ENCODE measurements at places on chromosomes 7 and 10. TPM values are rescaled to one million over a fixed set of nuclear protein-coding genes. Genes with fewer than 3 reads are reported as not detected.

The SPDYE5 gene
- total RNA-seq = 0.26 TPM

The ADIRF gene
- total RNA-seq = not detected

The GRM8 gene
- not detected for total RNA-seq

The PARP12 gene
- total RNA-seq = 105 TPM

The SDK1 gene
- total RNA-seq = 0.11 TPM

The AGR3 gene
- total RNA-seq = not detected

The ADRB1 gene
- total RNA-seq = not detected

The IDE gene
- 29.0 TPM for total RNA-seq

The MET gene
- total RNA-seq = not detected

The SPDYE16 gene
- total RNA-seq = 0.69 TPM

The FLNC gene
- total RNA-seq = not detected

DNA sequence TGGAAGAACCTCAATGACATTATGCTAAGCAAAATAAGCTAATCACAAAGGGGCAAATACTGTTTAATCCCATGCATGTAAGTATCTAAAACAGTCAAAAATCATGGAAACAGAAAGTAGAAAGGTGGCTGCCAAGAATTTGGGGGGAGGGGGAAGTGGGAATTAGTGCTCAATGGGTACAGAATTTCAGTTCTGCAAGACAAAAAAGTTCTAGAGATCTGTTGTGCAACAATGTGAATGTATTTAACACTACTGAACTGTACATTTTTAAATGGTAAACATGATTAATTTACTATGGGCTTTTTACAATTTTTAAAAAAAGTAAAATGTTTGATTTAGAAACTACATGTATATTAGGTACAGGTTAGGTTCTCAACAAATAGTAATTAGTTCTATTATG, 11.9 kb downstream of the EZH2 start:
- peaks cover 8% of the 10 kb centered on the region for H3K36me3 ChIP-seq
- DNase-seq = no peak
- no peaks in the 10 kb centered on the region for H3K27me3 ChIP-seq
- H3K27ac ChIP-seq = no peak overlapping the region
- H3K4me3 ChIP-seq = no peak overlapping the region

- H3K4me1 ChIP-seq = no peaks in the 10 kb centered on the region
- no peak for DNase-seq
- H3K36me3 ChIP-seq = no peaks in the 10 kb centered on the region
- no peak overlapping the region for H3K27ac ChIP-seq
- H3K4me3 ChIP-seq = no peak overlapping the region
Observed at GRCh38 chr10:101103430-101103829, 27.7 kb upstream of the TLX1 start.

GRCh38 chr7:139370301-139370942, 10.7 kb downstream of the LUC7L2 start:
- peaks cover 83% of the 10 kb centered on the region for H3K4me1 ChIP-seq
- no peaks in the 10 kb centered on the region for H3K27me3 ChIP-seq
- peak overlapping the region; percentile 7 for H3K27ac ChIP-seq
- H3K36me3 ChIP-seq = peaks cover 5% of the 10 kb centered on the region

DNA sequence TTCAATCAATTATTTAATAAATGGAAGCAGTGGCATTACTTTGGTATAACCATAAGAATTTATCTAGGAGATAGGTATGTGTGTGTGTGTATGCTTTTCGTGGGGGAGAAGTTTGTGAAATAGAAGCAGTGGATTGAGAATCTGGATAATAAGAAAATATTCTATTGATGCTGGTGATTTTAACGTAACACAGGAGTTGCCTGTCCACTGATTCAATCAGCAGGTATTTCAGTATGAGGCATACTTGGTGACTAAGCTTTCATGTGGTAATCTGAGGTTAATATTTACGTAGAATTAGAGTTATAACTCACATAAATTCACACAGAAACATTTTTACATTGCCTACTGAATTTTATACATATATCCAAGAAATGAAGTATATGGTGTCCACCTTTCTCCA, 568.0 kb downstream of the ZWINT start:
- peaks cover 3% of the 10 kb centered on the region for H3K36me3 ChIP-seq
- no peaks in the 10 kb centered on the region for H3K4me1 ChIP-seq
- no peak overlapping the region for H3K27ac ChIP-seq
- H3K4me3 ChIP-seq = no peak overlapping the region
- no peak for DNase-seq

DNA sequence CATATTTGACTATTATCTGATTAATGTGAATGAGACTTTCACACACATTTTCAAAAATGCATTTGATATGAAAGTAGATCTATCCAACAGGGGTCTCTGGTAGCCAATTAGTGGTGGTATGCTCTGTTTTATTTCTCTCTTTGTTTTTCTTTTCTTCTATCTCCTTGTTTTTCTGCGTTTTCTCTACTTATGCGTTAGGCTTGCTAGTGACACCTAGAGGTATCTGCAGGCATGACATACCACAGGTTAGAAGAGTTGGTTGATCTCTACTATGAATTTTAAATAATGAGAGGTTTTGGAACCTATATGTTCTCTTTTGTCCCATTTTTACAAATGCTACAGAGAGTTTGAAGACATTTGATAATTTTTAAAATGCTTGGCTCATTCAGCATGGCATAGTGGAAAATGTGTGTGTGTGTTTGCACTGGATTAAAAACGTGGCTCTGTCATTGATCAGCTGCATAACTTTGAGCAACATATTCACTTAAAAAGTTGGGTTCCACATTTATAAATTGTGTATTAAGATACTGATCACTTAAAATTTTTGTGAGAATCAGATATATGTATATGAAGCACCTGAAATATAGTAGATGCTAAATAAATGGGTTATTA, 28.1 kb upstream of the PLXDC2 start:
- no peak overlapping the region for H3K27ac ChIP-seq
- peaks cover 1% of the 10 kb centered on the region for H3K27me3 ChIP-seq
- no peak overlapping the region for H3K4me3 ChIP-seq

GRCh38 chr7:22611758-22612079, 111.7 kb upstream of the STEAP1B start:
- H3K27ac ChIP-seq = no peak overlapping the region
- no peaks in the 10 kb centered on the region for H3K4me1 ChIP-seq
- DNase-seq = no peak
- H3K36me3 ChIP-seq = peaks cover 10% of the 10 kb centered on the region
- H3K27me3 ChIP-seq = peaks cover 24% of the 10 kb centered on the region

- H3K36me3 ChIP-seq = peaks cover 61% of the 10 kb centered on the region
- peaks cover 1% of the 10 kb centered on the region for H3K4me1 ChIP-seq
- H3K4me3 ChIP-seq = no peak overlapping the region
- H3K27ac ChIP-seq = no peak overlapping the region
Observed at GRCh38 chr10:103166523-103166922, 26.5 kb downstream of the NT5C2 start.

DNA sequence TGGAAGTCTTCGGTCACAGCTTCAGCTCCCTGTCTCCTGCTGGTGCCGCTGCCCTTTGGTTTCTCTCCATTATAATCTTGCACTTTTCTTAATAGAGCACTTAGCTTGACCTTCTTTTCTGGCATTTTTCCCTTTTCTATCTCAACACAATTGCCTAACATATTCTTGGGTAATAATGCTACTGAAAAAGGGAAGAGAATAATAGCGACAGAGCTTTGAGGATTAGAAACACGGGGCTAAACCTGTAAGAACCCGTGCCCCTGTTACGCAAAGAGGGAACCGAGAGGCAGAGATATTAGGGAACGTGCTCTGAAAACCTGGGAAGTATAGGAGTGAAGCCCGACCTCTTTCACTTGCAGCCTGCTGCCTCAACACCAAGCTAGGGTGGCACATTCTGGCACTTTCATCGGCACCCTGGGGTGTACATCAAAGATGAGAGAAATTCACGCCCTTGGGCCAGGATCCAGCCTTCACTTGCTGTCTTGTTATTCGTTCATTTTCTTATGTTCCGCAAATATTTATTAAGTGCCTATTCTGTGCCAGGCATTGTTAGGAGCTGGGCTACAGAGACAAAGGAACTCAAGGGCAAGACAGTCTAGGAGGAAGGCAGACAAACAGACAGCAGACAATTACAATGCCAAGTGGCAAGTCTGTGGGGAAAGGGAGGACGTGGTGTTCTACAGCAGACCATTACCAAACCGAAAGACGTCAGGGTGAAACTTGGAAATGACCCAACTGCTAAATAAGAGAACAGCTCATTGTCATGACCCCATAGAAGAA, 33.0 kb upstream of the GALNTL5 start:
- H3K36me3 ChIP-seq = no peaks in the 10 kb centered on the region
- peaks cover 10% of the 10 kb centered on the region for H3K27me3 ChIP-seq
- no peaks in the 10 kb centered on the region for H3K4me1 ChIP-seq
- no peak overlapping the region for H3K27ac ChIP-seq
- H3K4me3 ChIP-seq = no peak overlapping the region

GRCh38 chr7:79199266-79199665, 254.2 kb downstream of the MAGI2 start:
- no peaks in the 10 kb centered on the region for H3K27me3 ChIP-seq
- no peak overlapping the region for H3K27ac ChIP-seq
- no peak overlapping the region for H3K4me3 ChIP-seq
- H3K36me3 ChIP-seq = no peaks in the 10 kb centered on the region
- DNase-seq = no peak

DNA sequence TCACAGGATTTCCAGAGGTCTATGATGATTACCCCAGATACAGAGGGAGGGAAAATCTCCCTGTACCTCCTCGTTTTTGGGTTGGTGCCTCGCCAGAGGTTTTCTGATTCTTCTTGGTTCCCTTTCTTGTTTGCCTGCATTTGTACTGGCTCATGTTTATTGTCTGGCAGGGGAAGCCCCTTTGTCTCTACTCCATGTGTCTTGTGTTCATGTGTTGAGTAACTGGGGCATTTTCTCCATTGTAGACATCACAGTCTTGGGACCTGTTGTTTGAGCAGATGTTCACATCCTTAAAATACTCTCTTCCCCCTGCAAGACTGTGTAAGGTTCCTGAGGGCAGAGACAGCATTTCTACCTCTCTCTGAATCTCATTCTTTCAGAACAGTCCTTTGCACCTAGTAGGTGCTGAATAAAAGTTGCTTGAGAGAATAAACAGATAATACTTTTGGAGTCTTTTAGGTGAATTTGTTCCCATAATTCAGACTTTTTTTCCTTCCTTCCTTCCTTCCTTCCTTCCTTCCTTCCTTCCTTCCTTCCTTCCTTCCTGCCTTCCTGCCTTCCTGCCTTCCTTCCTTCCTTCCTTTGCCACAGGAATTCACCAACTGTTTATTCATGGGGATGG, 25.1 kb downstream of the CDK14 start:
- DNase-seq = no peak
- H3K27me3 ChIP-seq = no peaks in the 10 kb centered on the region
- no peaks in the 10 kb centered on the region for H3K36me3 ChIP-seq
- peaks cover 3% of the 10 kb centered on the region for H3K4me1 ChIP-seq
- H3K4me3 ChIP-seq = no peak overlapping the region

DNA sequence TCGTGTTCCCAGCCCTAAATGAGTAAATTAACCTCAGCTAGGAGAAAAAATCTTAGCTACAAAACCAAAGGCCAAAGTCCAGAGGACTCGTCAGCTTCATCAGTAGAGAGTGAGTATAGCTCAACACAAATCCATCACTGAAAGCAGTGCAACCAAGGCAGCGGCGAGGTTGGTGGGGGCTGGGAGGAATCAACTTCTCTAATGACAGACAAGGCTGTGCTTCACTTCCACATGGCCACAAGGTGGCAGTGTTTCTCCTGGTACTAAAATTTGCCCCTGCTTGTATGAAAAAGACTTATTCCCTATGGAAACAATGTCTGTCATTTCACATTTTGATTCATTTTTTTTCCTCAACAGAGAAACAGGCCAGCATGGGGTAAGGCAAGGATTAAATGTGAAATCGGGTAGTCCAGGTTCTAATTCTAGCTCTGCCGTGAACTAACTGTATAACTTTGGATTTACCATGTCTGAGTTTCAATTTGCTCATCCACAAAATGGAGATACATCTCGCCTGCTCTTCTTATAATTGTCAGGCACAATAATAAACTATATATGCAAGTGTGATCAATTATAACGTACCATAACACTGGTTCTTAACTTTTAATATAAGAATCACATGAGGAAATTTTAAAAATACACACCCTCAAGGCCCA, 39.3 kb downstream of the FAS start:
- H3K27ac ChIP-seq = no peak overlapping the region
- H3K27me3 ChIP-seq = no peaks in the 10 kb centered on the region
- H3K4me3 ChIP-seq = no peak overlapping the region
- H3K36me3 ChIP-seq = no peaks in the 10 kb centered on the region

- H3K4me1 ChIP-seq = no peaks in the 10 kb centered on the region
- H3K4me3 ChIP-seq = no peak overlapping the region
- H3K27ac ChIP-seq = no peak overlapping the region
- no peak for DNase-seq
Observed at GRCh38 chr7:78413568-78413967, 615.0 kb downstream of the PHTF2 start.

DNA sequence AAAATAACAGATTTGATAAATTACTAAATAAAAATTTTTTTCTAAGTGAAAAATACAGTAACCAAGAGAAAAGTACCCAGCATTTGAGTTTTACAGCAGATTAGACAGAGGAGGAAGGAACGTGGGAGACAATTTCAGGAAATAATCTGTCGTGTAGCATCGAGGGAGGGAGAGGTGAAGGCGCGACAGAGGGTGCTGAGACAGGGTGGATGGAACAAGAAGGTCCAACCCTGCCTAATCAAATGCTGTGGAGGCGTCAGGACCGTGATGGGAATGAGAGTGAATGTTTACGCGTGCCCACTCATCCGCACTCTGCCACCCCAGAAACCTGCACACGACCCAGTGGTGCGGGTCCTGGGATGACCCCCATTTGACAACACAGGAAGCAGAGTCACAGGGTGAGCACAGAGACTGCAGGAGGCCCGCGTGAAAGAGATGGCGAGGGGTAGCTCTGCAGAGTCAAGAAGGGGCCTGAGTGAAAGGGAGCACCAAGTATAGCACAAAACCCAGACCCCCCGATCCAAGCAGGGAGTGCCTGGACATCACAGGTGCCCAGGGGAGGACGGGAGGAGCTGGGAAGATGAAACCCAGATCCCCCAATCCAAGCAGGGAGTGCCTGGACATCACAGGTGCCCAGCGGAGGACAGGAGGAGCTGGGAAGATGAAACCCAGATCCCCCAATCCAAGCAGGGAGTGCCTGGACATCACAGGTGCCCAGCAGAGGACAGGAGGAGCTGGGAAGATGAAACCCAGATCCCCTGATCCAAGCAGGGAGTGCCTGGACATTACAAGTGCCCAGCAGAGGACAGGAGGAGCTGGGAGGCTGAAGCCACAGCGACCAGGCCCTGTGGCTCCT, 558.9 kb downstream of the DNAJB6 start:
- H3K4me3 ChIP-seq = no peak overlapping the region
- H3K27me3 ChIP-seq = no peaks in the 10 kb centered on the region
- peaks cover 7% of the 10 kb centered on the region for H3K4me1 ChIP-seq
- no peak overlapping the region for H3K27ac ChIP-seq

- no peaks in the 10 kb centered on the region for H3K27me3 ChIP-seq
- no peaks in the 10 kb centered on the region for H3K36me3 ChIP-seq
- H3K4me1 ChIP-seq = no peaks in the 10 kb centered on the region
- DNase-seq = no peak
- H3K27ac ChIP-seq = no peak overlapping the region
Observed at GRCh38 chr10:20970044-20970443, 72.9 kb upstream of the NEBL start.

GRCh38 chr10:99004738-99005137, 230.9 kb downstream of the HPSE2 start:
- peaks cover 23% of the 10 kb centered on the region for H3K36me3 ChIP-seq
- H3K4me3 ChIP-seq = no peak overlapping the region
- no peaks in the 10 kb centered on the region for H3K27me3 ChIP-seq
- no peak for DNase-seq
- no peaks in the 10 kb centered on the region for H3K4me1 ChIP-seq
- no peak overlapping the region for H3K27ac ChIP-seq

All from naive thymus-derived CD8-positive, alpha-beta T cell (primary cell).